ENCODE measurements at places on chromosomes 5 and 9.

GRCh38 chr5:147234239-147234824, 494 bp upstream of the STK32A start:
- DNase-seq: no peak

- DNase-seq: no peak
These were observed 168.7 kb downstream of the GRIA1 start for GRCh38 chr5:153659039-153659736.

DNA sequence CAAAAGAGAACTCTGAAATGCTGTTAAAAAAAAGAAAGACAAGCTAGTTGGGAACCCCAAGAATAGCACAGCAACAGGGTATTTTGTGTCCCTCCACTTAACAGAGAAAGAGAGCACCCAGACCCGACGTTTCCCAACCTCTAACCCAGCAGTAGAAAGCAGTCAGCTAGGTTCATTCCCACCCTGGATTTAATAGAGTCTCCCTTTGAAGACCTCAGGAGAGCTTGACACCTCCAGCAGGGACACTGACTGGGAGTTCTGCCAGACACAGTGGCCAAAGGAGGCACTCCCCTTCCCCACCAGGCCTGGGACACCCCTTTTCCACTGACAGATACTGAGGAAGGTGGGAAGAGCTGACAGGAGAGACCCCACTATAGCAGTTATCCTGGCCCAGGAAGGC, 337.5 kb upstream of the MSX2 start:
- no peak for DNase-seq

DNA sequence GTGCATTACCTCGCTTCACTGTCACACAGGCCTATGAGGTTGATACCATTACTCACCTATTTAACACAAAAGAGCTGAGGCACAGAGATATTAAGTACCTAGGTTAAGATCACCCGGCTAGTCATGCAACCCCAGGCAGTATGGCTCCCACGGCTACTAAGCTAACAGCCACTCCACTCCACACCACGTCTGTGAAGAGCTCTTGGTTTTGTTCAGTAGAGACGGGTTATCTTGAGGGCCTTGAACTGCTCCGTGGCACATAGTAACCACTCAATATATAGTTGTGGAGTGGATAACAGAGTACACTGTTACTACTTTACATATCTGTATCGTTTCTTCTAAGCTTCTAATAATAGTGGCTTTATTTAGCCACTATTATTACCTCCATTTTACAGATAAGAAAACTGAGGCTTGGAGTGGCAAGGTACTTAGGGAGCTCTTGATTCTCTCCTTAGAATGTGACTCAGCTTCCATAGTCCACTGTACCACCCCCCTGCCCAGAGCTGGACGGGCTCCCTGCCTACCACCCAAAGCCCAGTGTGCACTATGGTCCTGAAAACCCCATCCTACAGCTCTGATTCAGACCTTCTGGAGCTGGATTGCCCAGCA, 1.0 kb upstream of the CORO2A start:
- DNase-seq: no peak

DNA sequence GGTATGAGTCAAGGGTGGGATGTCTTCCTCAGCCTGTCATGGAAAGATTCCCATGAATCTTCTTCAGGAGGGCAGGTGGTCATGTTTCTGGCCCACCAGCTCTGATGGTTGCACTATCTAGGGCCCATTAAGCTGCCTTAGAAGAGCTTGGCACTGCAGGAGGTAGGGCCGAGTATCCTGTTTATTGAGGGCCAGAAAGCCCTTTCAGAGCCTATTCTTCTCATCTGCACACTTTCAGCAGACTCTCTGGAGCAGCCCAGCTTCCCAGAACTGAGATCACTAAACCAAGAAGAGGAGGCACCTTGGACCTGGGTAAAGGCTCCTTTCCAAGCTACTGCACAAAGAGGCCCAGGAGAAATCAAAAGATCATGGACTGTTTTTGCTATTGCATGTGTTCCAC, 146.5 kb downstream of the MTX3 start:
- no peak for DNase-seq
